ENCODE measurements at places on chromosomes 1 and 21. TPM values are rescaled to one million over a fixed set of nuclear protein-coding genes. Genes with fewer than 3 reads are reported as not detected.
A peak's percentile ranks its signal among the peaks of the same experiment; 100 is the strongest.

DNA sequence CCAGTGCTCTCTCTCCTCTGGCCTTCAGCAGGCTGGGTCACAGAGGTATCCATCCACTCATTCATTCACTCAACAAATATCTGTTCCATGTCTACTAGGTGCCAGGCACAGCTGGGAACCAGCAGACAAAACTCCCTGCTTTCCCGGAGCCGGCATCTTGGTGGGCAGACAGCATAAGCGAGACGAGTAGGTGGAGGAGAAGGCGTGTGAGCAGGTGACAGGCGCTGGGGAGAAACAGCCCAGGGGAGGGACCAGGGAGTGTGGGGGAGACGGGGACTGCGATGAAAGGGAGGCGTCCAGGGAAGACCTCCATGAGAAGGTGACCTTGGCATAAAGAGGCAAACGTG, 11.0 kb upstream of the KCNAB2 start:
- DNase-seq = no peak

DNA sequence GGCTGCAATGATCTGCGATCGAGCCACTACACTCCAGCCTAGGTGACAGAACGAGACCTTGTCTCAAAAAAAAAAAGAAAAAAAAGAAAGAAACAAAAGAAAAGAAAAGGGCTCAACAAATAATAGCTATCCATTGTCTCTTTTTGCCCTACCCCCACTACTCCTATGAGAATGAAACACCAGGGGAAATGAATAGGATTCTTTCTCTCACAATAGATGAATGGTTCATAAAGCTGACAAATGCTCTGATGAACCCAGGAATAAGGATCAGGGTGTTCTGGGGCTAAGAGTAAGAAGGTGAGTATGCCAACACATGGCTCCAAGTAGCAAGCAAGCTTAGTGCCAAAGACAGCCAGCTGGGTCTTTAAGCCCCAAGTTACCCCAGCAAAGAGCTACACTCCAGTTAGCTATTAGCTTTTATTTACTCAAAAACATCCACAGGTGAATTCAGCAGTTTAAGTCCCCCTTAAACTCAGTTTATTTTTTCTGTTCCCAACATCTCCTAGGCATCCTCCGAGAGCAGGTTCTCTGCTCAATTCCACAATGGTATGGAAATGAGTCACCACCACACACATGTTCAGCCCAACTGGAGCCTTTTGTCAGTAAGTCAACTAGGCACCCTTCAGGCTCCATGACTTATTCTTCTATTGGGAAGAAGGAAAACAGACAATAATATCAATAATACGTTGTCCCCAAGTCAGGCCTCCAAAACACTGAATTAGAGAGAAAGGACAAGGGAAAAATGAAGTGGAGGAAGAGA, 4.2 kb downstream of the ADORA3 start:
- no peak for DNase-seq

DNA sequence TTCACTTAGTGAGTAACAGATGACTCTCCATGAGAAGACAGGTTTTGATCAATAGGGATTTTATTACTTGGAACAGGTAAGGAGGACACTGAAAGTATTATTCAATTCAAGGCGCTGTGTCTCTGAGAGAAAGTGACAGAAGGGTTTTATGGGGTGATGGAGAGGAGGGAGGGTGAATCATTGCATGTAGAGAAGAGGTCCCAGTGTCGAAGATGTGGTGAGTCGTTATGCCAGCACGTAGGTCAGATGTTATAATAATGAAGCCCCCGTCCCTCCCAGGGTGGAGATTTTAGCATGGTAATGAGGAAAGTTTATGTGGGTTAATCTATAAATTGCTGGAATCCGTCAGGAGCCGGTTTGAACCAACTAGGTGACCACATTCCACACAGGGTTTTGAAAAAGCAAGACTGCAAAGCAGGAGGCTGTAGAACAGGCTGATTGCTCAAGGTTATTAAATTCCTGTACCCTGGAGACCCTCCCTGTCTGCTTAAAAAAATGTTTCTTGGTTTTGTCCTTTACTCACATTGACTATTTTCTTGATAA, 586.4 kb upstream of the TMPRSS15 start:
- no peak for DNase-seq

DNA sequence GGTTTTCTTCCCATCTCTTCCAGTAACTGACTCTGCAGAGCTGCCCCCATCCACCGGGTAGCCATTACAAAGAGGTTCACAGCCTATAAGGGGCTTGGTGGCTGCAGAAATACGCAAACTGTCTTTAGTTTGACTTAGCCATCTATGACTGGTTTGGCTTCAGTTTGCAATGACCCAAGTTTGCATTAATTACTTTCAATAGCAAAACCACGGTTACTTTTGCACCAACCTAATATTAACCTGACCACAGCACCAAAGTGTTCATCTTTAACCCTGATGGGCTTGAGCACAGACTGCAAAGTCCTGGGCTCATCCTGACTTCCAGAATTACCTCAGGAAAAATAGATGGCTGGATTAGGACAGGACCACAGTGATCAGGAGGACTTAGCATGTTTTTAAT, 2.2 kb upstream of the HAO2 start:
- DNase-seq = no peak

DNA sequence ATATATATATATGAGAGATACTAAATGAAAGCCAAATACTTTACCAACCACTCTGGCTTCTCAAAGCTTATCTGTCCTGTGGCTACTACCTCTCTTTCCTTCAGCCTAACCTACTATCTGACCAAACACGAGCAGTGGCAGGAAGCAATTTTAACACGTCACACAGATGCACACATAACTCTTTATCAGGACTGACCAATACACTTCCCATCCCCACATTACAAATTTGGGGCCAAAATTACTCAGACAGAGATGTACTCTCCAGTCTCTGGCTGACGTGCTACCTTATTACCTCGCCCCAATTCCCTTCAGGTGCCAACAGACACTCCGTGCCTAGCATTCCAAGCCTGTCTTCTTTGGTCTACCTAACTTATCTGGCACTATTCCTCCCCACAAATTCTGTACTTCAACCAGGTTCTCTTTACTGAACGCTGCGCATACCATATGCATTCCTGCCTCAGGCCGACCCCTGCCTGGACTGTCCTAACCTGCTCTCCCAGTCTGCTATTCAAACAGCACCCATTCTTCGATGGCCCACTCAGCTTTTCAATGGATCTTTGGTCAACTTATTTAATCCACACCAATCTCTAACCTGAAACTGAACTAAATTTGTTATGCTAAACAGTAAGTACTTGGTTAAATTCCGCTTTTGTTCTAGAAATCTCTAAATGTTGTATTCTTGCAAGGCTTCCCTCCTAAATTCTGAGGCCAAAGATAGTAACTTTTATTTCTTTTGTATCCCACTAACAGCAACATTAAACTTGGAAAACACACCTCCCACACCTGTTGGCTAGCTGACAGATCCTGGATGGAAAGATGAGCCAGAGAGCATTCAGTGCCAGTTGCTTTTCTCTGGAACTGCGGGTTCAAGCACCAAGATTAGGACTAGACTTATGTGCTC, 27.9 kb downstream of the RERE start:
- peak; percentile 35 for DNase-seq

- no peak for DNase-seq
Observed at GRCh38 chr1:185594786-185595410, 139.3 kb upstream of the HMCN1 start.

DNA sequence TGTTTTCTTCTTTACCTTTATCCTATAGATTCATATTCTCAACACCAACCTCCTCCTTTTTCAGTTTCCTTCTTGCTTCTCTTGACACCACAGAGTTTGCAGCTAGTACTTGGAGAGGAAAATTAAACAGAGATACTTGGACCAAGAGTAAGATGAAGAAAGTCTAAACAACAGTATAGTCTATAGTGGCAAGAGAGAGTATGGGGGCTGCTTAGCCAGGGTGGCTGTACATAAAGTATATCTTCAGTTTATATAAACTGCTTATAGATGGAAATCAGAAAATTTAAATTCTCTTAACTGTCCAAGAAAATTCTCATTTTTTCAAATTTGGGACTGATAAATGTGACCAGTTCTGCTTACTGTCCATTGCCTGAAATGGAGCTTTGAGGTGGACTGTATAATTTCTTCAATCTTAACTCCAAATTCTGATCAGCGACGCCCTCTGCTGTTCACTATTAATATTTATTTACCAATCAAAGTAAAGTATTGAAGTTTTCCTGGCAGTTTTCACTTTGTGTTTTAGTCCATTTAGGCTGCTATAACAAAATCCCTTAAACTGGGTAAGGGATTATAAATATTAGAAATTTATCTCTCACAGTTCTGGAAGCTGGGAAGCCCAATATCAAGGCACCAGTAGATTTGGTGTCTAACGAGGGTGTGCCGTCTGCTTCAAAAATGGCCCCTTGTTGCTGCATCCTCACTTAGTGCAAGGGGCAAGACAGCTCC, 14.8 kb upstream of the METTL18 start:
- DNase-seq = no peak

DNA sequence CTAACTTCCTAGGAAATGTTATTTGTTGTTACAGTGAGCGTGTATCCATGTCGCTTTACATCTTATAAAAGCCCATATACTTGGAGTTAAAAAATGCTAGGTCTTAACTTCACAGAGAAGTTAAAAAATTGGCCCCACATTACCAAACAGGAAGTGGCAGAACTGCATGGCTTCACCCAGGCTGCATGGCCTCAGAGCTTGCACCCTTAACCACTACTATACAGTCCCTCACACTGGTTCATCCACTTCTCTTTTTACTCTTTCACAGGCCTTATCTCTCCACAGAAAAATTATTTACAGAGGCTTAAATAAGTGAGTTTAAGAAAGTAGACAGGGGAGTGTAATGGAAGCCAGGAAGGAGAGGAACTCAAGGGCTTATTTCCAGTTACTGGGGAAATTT, 402.5 kb downstream of the HHAT start:
- no peak for DNase-seq

GRCh38 chr1:8465013-8465412, 147.1 kb downstream of the SLC45A1 start:
- DNase-seq = no peak

DNA sequence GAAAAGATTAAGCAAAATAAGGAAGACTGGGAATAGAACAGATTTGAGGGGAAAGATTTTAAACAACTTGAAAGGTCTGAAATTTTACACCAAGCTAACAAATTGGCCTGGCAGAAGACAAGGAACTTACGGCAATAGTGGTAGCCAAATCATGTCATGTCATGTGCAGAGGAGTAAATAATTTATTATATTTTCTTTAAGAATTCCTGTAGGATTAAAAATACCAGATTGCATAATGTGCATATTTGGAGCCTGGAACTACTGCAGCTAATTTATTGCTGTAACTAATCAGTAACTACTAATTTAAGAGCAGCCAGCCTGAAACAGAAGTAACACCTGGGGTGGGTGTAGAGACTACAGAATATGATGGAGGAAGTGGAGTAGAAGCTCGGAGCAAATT, 334.3 kb downstream of the TGFB2 start:
- no peak for DNase-seq

DNA sequence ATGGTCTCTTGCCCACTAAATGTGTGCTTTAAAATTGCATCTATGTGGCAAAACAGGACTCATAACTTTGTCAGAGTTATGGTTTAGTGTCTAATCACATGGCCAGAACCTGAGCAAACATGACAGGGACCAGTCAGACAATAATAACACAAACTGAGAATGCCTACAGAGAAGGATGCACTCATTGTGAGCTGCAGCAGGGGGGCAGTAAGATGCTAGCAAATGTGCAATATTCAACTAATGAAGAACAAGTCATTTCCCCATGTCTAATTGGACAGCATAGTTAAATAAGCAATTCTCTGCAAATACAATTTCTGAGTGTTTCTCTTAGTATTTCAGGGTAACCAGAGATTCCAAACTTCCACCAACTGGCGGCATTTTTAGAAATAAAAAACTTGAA, 30.8 kb downstream of the SPAG17 start:
- DNase-seq = no peak

DNA sequence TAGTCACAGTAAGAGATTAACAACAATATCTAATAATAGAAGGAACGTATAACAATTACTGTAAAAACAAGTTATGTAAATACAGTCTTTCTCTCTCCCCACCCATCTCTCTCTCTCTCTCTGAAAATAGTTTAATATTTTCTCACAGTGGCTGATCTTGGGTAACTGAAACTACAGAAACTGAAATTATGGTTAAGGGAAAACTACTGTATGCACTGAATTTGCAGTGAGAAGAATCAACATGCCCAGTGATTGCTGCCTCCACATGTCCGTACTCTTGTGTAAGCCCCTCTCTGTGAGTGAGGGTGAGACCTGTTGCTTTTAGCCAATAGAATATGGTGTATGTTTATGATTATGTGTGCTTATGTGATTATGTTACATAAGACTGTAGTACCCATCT, 1.6 kb downstream of the KRTAP6-1 start:
- no peak for DNase-seq

- no peak for DNase-seq
Observed at GRCh38 chr1:9728451-9729295, 77.1 kb downstream of the PIK3CD start.

GRCh38 chr1:95007687-95008086, 65.1 kb downstream of the ALG14 start:
- DNase-seq = no peak

DNA sequence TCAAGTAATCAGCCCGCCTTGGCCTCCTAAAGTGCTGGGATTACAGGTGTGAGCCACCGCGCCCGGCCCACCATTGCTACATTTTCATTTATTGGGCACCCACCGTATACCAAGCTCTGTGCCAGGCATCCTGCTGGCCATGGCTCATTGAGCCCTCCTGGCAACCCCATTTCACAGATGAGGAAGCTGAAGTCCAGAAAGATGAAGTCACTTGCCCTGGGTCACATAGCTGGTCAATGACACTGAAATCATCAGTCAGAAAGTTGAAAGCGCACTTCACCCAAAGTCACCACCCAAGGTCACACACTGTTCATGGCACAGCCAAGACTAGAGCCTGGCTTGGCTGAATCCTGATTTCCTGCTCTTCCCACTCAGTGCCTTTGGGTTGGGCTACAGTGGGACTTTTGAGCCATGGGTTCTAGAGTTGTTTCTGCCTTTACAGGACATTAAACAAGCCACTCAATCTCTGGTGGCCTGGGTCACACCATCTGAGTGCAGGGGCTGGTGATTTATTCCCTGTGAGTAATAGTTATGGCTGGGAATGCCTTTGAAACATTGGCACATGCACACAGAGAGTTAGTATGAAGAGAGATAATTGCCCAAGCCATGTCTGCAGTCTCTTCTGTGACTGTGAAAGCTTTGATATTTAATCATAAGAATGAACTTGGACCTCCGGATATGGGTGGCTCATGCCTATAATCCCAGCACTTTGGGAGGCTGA, 16.0 kb upstream of the ARHGEF10L start:
- no peak for DNase-seq

- DNase-seq = no peak
Observed at GRCh38 chr1:218467101-218468072, 122.3 kb downstream of the TGFB2 start.

Gene GFI1
- 0.41 TPM for total RNA-seq

Gene AADACL3
- total RNA-seq = not detected

Gene LRRC8B
- 6.4 TPM for total RNA-seq

Gene GJA5
- 4.6 TPM for total RNA-seq

Gene TLCD4
- 17.8 TPM for total RNA-seq

Gene LRRC71
- total RNA-seq = not detected

Gene KIAA0040
- total RNA-seq = 11.4 TPM

Gene LMX1A
- total RNA-seq = not detected

Gene KIRREL1
- total RNA-seq = 57.0 TPM

Gene BRINP2
- total RNA-seq = not detected

Gene OR2L5
- total RNA-seq = not detected

Gene TCP10L
- total RNA-seq = 0.66 TPM

Gene C1orf185
- total RNA-seq = not detected
